ENCODE measurements at places on chromosomes 2 and 18.

GRCh38 chr2:10783421-10783820 is 29.2 kb downstream of the PDIA6 start:
- DNase-seq: no peak

- no peak for DNase-seq
These were observed 217.1 kb upstream of the CYRIA start for GRCh38 chr2:16882706-16883105.

DNA sequence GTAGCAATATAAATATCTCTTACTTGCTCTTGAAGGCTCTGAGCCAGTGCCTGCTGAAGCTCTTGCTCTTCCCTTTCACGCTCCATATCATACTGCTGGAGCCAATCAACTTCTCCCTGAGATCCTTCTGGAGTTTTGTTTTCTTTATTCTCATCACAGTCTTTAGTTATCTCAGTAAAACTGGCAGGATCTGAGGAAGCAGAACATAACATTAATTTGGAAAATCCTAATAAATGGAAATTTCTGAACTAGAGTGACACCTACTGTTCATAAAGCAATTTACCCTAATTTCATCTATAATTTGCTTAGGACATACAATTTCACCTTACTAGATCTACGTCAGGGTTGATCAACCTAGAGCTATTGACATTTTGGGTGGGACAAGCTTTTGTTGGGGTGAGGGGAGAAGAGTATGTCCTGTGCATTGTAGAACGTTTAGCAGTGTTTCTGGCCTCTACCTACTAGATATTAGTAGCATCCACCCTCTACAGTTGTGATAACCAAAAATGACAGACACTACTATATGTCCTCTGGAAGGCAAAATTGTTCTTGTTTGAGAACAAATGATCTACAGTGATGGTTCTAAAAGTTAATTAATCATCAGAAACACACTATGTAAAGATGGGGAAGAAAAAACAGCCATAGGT is 47.2 kb downstream of the VIL1 start:
- peak; percentile 3 for DNase-seq

- DNase-seq: no peak
These were observed 4.9 kb downstream of the CEBPZOS start for GRCh38 chr2:37201208-37201607.

DNA sequence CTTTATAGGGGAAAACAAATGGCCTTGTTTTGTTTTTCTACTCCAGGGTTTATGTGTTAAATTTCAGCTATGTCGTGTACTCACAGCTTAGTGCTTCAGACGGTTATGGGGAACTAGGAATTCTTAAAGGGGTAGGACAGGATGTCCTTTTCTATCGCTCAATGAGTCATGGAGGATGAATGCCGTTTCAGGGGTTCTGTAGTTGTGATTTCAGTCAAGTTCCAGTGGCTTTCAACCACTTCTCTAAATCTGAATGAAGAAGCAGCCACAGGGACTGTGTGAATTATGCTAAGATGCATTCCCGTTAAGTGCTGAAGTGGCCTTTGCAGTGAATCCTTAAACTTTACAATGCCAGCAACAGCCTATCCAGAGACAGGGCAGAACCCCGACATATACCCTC is 1231.7 kb upstream of the ZEB2 start:
- no peak for DNase-seq

DNA sequence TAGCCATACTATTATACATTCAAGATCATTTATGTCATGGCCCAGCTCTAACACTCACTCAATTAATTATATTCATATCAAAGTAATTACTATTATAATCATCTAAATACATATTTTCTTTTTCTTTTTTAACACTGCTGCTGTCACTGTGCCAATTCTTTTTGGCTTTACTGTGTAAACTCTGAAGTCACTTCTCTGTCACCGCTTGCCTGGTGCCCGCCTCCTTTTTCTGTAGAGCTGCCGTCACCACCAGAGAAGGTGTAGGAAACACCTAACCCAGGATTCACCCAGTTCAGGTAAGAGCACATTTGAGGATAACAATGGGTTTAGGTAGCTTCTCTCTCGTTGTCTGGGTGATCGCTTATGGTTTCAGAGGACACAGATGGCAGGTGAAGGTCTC is 93.3 kb downstream of the AOX1 start:
- no peak for DNase-seq

- no peak for DNase-seq
These were observed 12.7 kb downstream of the KCNF1 start for GRCh38 chr2:10924441-10924840.

GRCh38 chr18:12377556-12378197 is 650 bp upstream of the AFG3L2 start:
- no peak for DNase-seq

DNA sequence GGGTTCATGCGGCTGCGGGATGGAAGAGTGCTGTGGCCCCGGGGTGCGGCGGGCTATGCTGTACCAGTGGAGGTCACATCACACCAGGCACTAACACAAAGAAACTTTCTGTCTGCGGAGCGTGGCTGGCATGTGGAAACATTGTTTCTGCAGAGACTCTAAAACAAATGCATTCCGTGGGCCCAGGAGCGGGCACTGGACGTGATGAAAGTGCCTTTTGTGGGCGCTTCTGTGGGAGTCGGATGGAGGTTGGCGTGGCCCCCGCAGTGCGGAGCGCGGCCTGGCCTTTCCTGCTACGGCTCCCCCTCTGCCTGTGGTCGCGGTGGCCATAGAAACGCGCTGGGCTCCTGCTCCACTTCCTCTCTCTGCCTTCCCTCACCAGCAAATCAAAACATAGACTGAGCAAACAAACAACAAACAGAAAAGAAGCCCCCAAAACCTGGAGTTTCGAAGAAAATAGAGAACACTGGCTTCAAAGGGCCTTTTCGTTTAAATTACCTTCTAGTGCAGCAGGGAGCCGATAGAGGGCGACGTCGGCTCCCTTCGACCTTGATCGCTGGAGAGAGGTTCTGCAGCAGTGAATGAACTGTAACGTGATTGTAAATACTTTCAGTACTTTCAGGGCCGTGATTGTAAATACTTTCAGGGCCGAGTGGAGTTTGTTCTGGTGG is 51.4 kb downstream of the KIF5C start:
- no peak for DNase-seq

DNA sequence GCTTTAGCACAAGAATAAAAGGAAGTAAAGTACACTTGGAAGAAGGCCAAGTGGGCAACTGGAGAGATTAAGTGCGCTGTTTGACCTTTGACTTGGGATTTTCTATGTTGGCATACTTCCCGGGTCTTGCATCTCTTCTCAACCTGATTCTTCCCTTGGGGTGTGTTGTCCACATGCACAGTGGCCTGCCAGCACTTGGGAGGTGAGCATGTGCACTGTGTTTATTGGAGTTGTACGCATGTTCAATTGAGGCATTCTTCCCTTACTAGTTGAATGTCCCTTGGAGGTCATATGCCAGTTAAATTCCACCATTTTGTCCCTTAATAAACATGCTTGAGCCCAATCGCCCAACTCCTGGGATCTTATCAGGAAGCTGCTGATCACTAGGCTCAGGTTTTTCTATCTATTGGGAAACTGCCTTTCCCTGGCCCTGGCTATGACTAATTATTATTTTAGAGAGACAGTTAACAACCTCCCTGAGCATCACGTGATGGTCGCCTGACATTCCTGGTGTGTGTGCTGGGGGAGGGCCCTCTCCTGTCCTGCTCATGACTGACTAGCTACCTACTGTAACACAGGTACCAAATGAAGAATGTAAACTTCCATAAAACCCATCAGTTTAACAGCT is 62.5 kb upstream of the RAPGEF4 start:
- no peak for DNase-seq

DNA sequence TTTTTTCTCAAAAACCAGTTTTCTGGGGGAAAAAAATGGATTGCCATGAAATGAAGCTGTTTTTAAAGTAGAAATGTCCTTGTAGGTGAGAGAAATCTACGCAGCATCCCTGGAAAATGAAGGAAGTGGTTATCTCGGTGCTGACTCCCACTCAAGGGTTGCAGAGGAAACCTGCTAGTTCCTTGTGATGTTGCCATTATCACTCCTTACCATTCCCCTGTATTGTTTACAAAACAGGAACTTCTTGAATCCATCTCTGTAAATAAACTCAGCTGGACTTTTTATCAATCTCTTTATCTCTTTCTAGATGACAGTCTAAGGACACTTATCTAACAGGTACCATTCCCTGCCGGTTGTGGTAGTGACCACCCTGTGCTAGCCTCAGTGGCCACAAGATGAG is 61.2 kb downstream of the FEZ2 start:
- no peak for DNase-seq

DNA sequence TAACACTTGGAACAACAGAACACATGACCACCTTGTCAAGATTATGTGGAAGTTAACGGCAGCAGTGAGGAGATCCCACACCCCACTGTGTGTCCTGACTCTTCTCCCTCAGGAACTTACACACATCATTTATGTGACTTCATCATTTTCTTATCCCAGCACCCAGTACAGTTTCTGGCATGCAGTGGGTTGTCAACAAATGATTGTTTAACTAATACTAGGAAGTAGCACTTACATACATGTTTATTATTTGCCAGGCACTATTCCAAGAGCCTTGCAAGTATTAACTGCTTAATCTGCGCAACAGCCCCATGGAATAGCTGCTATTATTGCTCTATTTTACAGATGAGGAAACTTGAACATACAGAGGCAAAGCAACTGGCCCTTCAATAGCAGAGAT is 391.5 kb downstream of the TXNL1 start:
- no peak for DNase-seq

DNA sequence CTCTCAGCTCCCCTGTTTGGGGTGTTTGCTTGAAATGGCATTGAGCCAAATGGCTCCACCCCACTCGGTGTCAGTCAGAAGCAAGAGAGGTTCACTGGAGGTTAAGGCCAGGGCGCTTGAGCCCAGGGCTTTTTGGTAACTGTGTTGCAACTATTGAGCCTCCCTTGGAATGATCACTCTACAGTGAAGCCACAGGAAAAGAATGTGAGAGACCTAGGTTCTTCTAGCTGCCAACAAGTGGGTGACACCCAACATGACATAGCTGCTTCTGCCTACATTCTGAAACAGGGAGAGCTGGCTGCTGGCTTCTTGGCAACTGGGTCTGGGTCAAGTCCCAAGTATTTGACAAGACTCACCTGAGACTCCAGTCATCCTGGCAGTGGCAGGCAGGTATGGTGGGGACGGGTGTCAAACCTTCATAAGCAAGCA is 7.1 kb upstream of the GRHL1 start:
- DNase-seq: no peak

- no peak for DNase-seq
These were observed 512.9 kb upstream of the ID2 start for GRCh38 chr2:8168876-8169424.

DNA sequence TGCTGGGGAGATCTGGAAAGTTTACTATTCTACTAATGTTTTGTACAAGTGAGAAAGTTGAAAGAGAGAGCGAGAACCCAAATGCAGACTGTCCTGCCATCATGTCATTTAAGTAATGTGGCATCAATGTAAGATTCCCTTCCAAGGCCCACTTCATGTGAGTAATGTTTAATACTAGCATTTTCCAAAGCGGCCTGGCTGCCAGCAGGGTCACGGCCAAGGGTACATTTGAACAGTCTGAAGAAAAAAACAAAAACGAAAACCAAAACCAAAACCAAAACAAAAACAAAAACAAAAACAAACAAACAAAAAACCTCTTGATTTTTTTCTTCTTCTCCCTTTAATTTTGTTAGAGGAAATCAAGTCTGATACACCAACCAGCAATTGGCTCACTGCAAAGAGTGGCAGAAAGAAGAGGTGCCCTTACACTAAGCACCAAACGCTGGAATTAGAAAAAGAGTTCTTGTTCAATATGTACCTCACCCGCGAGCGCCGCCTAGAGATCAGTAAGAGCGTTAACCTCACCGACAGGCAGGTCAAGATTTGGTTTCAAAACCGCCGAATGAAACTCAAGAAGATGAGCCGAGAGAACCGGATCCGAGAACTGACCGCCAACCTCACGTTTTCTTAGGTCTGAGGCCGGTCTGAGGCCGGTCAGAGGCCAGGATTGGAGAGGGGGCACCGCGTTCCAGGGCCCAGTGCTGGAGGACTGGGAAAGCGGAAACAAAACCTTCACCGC is 2.2 kb downstream of the HOXD10 start:
- DNase-seq: no peak
